Activated T-helper 1 cell treated with anti-CD3 and anti-CD28 coated beads, Interleukin-2, amount 50 U/mL, for 16 hours (primary cell): ENCODE measurements at places on chromosomes 4 and X.

- no peak for DNase-seq
Observed at GRCh38 chr4:146327859-146328650, 113.7 kb downstream of the REELD1 start.

DNA sequence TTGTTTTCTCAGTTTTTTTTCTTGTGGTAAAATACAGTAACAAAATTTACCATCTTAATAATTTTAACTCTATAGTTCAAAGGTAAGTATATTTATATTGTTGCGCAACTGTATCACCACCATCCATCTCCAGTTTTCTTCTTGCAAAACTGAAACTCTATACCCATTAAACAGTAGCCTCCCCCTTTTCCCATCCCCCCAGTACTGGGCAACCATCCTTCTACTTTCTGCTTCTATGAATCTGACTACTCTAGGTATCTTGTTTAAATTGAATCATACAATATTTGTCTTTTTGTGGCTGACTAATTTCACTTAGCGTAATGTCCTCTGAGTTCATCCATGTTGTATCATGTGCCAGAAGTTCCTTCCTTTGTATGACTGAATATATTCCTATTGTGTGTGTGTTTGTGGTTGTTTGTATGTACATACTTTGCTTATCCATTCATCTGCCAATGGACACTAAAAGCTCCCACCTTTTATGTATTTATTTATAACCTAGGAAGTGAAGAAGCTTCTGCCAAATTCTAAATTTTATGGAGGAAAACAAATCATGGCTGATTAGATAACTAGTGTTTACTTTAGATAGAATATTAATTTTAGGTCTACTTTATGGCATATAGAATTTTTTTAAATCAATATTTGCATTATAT is 10.0 kb downstream of the ABHD18 start:
- DNase-seq, result no peak

DNA sequence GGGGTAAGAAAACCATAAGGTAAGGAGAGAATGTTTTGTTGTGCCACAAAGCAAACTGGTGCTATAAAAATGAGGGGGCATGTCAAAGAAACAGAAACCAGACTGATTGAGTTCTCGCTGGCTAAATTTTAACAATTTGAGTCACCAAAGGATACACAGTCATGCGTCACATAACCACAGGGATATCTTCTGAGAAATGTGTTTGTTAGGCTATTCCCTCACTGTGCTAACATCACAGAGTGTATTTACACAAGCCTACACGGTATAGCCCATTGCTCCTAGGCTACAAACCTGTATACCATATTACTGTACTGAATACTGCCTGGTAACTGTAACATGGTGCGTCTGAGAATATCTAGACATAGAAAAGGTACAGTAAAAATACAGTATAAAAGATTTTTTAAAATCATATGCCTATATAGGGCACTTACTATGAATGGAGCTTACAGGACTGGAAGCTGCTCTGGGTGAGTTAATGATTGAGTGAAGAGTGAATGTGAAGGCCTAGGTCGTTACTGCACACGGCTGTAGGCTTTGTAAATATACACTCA is 50.1 kb downstream of the FBXW7 start:
- no peak for DNase-seq

DNA sequence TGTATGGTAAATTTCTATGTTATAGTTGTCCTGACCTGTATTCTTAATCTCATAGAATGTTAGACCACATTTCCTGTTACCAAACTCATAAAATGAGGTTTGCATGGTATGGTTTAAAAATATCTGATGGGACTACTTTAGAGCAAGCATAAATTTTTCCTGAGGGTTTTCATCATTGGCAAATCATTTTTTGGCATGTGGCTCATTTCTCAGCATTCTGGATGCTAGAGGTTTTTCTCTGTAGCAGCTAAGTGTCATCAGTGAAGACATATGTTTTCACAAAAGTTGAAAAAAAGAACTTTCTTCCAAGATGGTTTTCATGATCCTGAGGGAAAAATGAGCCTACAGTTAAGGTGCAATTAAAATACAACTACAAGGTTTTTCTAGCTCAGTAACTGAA is 503.5 kb upstream of the FAM47C start:
- DNase-seq, result no peak

GRCh38 chrX:150773634-150774033 is 80.4 kb downstream of the MTMR1 start:
- no peak for DNase-seq

GRCh38 chr4:145196747-145197146 is 16.4 kb upstream of the OTUD4 start:
- DNase-seq, result no peak

- DNase-seq, result no peak
Observed at GRCh38 chr4:26235500-26235899, 85.3 kb upstream of the RBPJ start.

DNA sequence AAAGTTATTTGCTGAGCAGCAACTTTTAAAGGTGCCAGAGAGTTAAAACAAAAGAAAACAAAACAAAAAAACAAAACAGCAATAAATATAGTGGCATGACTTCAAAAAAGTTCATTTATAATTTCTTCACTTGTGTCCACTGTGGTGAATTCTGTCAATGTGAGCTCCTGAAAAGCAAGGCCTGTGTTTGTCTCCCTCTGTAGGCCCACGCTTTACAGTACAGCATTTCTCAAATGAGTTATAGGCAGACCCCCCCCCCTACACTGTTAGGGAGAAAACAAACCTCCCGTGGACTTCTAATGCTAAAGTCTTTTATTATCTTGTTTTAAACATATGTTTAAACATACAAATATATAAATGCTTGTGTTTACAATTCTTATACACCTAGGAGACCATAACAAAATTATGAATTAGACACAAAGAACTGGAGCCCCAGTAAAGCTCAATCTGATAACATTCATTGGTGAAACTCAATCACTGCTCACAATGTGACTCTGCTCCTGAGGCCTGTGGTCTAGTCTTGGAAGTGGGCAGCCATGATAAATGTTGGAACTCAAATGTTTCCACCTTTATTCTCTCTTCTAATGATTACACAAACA is 47.0 kb upstream of the SCOC start:
- no peak for DNase-seq
